ENCODE measurements at places on chromosomes 3 and 15.
A peak's percentile ranks its signal among the peaks of the same experiment; 100 is the strongest.

- no peak for DNase-seq
These were observed 19.1 kb downstream of the FAM81A start for GRCh38 chr15:59457103-59457502.

DNA sequence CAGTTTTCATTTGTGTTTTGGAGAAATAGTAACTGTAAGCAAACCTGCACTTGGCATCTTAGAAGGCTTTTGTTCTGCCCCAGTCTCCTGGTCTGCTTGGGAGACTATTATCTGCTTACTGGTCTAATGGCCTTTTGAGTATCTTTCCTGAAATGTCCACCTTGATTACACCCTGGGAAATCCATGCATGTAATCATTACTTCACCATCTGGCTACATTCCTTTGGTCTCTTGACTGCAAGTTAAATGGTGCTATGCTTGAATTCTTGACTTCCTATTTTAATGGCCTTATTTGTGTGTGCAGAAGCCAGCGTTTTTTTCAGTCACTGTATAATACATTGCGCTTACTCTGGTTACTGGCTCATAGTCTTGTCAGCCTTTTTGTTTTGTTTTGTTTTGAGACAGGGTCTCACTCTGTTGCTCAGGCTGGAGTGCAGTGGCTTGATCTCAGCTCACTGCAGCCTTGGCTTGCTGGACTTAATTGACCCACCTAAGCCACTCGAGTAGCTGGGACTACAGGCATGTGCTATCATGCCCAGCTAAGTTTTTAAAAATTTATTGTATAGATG lies 30.0 kb downstream of the CHD2 start:
- DNase-seq, result no peak

DNA sequence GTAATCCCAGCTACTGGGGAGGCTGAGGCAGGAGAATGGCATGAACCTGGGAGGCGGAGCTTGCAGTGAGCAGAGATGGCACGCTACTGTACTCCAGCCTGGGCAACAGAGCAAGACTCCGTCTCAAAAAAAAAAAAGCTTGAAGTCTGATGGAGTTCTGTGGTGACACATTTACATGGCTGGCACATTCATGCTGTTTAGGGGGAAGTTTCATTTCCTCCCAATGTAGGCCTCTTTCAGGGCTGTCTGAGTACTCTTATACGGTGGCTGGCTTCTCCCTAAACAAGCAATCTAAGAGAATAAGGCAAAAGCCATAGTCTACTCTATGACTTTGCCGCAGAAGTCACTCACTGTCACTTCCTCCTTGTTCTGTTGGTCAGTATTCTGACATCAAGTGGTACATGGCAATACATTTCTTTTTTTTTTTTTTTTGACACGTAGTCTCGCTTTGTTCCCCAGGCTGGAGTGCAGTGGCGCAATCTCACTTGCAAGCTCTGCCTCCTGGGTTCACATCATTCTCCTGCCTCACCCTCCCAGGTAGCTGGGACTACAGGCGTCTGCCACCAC lies 41.2 kb downstream of the OIP5 start:
- DNase-seq, result peak; percentile 32

DNA sequence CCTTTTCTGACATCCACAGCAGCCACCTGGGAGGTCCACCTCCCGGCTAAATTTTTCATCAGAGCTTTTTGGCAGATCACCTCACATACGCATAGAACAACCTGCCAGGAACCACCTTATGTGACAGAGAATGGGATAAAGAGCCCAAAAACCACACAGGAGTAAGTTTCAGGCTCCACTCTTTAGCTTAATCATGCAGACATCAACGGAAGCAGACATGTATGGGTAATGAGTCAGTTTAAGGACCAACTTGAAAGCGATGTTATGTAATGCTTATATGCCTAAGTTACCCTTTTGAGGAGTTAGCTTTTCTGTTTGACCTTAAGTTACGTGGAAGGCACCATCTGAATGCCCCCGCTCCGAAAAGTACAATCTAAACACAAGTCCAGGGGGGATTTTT lies 183.3 kb upstream of the BHLHE40 start:
- DNase-seq, result no peak

GRCh38 chr15:65044724-65045481 lies at the start of gene SLC51B:
Gene SLC51B (plus strand): TSS chr15:65045387. CDS start chr15:65050005, 4,618 bp downstream.
- no peak for DNase-seq

- DNase-seq, result no peak
These were observed 234.8 kb downstream of the SNRPN start for GRCh38 chr15:25189551-25189950.

DNA sequence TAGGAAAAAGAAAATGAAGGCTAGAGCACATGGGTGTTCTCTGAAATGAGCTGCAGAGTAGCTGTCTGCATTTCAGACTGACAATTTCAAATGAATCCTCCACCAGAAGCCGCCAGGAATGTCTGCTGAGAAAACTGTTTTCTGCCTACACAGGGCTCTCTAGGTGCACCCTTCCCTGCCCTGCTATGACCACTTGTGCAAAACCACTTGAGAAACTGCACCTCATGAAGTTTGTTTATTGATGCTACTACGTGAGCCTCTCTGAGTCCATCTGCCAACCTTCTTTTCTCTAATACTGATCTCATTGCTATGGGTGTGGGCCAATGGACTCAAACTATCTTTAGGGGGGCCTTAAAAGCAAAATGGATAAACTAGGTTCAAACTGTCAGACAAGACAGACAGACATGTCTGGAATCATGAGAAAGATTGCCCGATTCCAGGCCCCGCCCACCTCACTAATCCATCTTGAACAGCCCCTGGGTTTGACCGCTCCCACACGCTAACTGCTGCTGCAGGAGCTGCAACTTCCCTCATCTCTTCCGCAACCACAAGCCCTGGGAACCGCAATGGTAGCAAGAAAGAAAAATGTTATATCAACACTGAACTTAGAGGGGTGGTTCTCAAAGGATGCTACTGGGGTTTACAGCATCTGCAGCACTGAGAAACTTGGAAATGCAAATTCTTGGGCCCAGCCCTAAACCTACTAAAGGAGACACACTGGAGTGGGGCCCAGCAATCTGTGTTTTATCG lies 9.0 kb upstream of the CD47 start:
- peak; percentile 38 for DNase-seq

- DNase-seq, result no peak
These were observed 145.5 kb downstream of the SMAD6 start for GRCh38 chr15:66847565-66847991.

DNA sequence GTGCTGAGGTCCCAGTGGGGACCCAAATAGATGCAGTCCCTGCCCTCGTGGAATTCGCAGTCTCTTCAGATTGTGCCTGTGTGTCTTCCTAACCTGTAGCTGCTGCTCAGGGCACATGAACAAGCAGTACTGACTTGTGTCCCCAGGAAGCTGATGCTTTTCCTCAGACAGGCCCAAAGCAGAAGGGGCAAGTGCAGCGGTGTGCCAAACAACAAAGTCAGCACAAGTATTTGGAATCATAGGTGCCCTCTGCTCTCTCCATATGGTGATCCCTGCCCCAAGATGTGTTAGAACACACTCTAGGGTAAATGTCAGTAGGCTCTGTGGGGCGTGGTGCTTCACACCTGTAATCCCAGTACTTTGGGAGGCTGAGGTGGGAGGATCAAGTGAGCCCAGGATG lies 21.9 kb downstream of the BHLHE40 start:
- no peak for DNase-seq

- DNase-seq, result no peak
These were observed 32.1 kb downstream of the PLCL2 start for GRCh38 chr3:16916840-16917239.

GRCh38 chr15:82572311-82572710 lies 32.1 kb upstream of the RPS17 start:
- no peak for DNase-seq

DNA sequence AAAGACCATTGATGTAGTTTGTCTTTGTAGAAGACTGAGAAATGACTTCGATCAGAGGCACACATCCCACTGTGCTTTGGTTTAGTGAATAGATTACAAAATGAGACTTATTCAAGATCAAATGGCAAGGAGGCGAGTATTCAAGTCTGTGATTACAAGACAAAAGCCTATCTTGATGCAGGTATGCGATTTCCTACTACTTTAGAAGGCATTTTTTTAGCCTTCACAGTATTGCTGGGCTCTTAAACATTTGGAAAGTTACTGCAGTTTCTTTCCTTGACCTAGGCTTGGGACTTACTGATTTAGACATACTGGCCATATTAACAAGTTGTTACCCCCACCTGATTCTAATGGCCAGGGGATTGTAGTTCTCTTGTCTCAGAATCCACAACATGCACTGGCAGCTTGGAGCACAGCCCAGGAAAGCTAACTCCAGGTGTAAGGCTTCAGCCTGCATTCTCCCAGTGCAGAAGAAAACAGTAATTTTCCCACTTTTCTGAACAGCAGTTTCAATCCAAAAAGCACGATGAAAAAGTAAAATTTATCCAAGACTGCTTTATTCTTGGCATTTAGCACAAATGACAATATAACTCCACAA lies 311.6 kb downstream of the EPHA6 start:
- no peak for DNase-seq

DNA sequence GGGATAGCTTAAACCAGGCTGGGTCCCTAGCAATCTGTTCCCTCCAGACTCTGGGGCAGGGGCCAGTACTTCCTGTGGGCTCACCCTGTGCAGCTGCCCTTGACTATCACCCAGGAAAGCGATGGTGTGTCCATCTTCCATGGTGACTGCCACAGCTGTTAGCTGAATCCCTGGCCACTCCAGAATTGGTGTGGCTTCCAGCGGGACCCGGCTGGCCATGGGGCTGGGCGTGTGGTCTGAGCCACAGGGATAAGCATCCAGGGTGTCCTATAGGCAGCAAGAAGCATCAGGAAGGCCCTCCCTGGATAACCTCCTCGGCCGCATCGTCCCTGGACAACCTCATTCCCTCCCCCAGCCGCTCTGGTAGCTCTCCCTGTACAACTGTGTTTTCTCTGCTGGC lies 7.2 kb downstream of the PLXNB1 start:
- no peak for DNase-seq

DNA sequence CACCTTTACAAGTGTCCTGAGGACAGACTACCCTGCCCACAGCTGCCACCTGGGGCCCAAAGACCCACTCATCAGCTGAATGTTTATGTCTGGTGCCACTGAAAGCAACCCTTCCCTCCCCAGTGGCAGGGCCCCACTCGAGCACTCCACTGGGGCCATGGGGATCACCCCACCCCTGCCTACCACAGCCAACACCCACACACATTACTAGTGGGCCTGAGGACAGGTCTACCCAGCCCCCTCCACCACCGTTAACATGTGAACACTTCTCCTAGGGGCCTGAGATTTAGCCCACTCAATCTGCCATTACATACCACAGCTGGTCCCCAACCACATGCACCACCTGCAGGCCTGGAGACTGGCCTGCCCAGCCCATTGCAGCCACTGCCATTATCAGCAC lies 52.3 kb downstream of the ADAM10 start:
- DNase-seq, result no peak

DNA sequence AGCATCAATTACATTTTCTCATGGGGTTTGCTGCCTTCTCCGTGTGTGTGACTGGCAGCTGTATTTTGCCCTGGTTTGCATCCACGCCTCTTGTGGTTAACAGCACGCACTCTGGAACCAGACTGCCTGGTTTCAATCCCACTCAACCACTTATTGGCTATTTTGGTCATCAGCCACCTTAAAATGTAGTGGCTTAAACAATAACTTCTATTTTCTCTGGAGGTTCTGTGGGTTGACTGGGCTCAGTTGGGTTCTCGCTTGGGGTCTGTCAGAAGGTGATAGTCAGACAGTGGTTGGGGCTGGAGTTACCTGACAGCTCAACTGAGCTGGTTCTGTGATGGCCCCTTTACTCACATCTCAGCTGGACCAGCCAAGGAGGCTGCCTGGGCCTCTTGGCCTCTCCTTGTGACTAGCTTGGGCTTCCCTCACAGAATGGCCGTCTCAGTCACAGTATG lies 36.8 kb downstream of the EHD4 start:
- no peak for DNase-seq

DNA sequence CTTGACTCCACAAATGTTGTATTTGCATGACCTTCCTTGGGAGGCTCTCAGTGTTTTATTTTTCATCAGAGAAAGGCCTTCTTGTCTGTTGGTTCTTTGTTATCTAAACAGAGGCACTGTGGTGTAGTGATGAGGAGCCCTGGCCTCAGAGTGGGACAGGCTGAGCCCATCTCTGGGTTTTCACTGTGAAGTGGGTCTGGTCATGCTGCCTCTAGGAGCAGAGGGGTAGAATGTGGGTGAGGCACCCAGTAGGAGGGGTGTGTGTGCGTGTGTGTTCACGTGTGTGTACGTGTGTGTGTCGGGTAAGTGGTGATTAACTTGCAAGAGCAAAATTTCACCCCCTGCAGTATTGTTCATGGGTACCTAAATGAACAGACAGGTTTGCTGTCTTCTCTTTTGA lies 14.4 kb downstream of the KLF13 start:
- DNase-seq, result no peak

- DNase-seq, result no peak
These were observed 437.8 kb downstream of the RBMS3 start for GRCh38 chr3:29718661-29719065.

GRCh38 chr15:53566912-53567311 lies 192.6 kb downstream of the WDR72 start:
- DNase-seq, result no peak

DNA sequence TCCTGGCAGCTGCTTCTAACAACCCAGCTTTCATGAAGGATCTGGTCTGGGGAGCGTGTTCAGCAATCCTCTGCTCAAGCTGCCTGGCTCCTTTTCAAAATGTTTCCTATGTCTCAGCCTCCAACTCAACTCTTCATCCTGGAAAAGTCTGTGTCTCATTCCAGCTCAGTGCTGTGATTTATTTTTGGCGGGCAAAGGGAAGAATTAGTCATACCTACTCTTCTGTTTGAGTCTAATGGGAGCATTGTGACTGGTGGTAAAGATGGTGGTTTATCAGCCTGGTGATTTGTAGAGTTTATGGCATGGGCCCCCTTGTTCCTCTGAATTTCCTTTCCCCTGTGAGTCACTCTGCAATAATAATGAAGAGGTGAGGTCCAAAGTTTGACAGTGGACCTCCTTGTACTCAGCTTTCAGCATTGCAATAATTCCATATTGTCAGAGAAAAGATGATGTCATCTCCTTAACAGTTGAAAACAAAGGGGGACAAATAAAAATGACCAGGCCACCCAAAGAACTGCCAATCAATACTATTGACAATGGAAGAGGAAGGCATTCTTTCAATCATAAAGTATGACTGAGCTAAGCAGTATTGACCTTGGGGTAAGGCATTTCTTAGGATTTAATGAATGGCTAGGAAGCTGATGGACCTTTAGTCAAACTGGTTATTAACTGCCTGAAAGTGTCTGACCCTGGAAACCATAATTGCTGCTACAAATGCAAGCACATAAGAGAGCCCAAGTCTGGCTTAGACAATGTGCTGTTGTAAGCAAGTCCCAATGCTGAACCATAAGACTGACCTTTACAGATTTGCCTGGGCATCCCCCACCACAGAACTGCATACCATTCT lies 204.7 kb upstream of the MCTP2 start:
- DNase-seq, result no peak

DNA sequence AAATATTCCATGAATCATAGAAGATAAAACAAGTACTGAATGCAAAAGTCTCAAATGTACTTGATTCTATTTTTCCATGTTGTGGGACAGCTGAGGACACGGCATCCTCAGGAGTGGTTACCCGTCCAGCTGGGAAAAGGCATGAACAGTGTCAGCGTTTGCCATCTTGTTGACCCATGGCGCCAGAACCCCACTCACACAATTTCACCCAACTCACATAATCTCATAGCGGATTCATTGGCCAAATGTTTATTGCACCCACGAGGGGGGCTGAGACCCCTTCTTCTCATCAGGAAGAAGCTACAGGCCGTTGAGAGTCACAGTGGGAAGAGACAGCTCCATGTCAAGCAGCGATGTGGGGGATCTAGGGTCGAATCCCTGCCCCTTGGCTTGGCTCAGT lies 72.9 kb downstream of the OCA2 start:
- no peak for DNase-seq

- DNase-seq, result no peak
These were observed 912.7 kb downstream of the TUSC7 start for GRCh38 chr3:117622171-117622841.

All from CD8-positive, alpha-beta T cell (primary cell).